Activated gamma-delta T cell treated with Interleukin-2 at 50 U/mL for 16 hours (primary cell): ENCODE measurements at places on chromosomes 11 and 22.

DNA sequence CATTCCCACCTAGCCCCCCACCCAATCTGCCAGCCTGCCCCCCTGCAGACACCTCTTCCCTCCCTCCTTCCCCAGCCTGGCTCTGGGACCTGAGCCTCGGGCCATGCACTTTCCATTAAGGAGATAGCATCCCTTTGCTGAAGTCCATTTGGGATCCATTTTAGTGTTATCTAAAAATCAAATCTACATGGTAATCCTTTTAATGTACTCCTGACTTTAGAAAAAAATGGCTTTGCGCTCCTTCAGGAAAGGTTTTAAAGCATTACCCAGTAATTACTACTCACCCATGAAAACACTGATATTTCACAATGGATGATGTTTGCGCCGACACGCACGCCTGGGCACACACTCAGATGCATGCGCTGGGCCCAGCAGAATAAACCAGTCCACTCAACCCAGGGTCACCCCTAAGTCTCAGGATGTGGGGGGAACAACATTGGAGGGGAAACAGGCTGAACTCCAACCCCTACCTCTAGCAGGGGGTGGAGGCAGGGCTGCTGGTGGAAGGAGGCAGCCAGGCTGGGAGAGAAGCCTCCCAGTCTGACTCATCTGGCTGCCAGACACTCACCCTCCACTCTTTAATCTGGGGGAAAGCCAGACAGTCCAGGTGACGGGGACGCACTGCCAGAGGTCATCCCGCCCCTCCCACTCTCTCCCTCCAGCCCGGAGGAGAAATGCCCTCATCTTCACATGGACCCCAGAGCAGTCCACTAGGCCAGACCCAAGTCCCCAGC, 29.8 kb downstream of the LMO1 start:
- DNase-seq: no peak

DNA sequence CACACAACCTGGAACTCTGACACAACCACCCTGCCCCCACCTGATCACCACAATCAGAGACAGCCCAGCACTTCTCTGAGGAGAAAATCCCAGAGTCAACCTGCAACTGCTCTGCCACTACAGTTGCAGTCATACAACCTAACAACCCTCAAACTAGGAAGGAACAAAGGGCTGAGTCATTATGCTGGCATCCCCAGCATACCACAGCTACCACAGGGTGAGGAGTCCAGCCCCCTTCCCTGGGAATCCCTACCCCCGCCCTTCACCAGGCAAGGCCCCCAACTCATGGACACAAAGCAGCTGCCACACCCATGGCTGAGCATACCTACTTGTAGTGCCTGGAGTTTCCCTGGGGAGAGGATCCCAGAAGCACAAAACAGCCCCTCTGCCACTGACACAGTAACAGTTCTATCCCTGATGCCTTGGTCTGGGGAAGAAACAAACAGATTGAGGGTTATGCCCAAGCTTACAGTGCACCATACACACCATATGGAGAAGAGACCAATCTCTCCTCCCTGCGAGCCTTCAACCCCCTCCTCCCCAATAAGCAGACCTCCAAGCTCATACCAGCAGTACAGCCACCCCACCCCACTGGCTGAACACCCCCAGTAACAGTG, 68.5 kb upstream of the C11orf58 start:
- no peak for DNase-seq

- DNase-seq: no peak
These were observed 37.4 kb downstream of the KCNQ1 start for GRCh38 chr11:2482204-2482603.

- no peak for DNase-seq
These were observed 424.7 kb downstream of the FAM181B start for GRCh38 chr11:82308979-82309378.

DNA sequence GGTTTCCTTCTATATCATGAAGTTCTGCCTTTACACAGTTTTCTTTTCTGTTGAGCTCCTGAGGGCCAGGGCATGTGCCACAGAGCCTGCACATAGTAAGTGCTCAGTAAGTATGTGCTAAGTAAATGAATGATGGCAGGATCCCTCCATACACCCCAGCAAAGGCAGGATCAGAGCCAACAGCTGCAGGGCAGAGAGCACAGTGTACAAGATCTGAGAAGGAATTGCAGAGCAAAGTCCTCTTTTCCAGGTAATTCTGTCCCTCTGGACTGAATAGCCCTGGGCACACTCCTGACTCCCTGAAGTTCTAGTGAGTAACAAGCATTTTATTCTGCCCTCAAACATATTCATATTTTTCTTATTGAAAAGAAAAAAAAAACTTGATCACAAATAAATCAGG, 117.7 kb downstream of the GALNT18 start:
- no peak for DNase-seq

- peak; percentile 36 for DNase-seq
These were observed 93.2 kb downstream of the GGTLC2 start for GRCh38 chr22:22737590-22737989.
